ENCODE measurements at places on chromosomes 3 and 15. TPM values are rescaled to one million over a fixed set of nuclear protein-coding genes. Genes with fewer than 3 reads are reported as not detected.
A peak's percentile ranks its signal among the peaks of the same experiment; 100 is the strongest.

COLQ gene
- 5.1 TPM for total RNA-seq

SLC51A gene
- 1.1 TPM for total RNA-seq

A4GNT gene
- 0.25 TPM for total RNA-seq

DNA sequence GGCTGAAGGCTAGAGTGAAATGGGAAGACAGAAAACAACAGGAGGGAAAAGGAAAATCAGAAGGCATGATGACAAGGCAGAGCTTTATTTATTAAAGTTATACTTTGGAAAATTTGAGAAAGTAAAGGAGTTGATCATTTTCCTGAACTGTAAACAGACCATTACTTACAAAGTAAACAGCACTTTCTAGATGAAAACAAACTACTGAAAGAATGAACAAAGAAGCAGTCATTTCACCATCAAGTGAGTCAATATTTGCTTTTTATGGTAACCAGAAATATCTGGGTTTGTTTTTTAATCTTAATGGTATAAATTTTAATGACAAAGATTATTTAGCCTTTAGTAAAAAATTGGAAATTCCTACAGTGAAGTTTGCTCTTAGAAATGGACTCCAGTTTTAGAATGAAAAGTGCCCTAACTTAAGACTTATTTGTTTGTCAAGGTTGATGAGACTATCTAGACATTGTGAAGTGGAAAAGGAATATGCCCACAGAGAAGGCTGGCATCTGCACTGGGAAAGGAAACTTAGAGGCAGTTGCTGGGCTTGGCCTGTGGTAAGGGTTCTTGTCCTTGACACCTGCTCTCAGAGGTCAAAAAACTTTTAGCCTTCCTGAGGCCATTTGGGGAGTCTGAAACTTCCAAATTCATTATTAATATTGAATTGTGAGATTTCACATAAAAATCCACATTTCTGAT, 47.2 kb downstream of the SPTSSB start:
- H3K27ac ChIP-seq: no peak overlapping the region
- H3K27me3 ChIP-seq: no peaks in the 10 kb centered on the region
- no peak overlapping the region for H3K4me3 ChIP-seq
- DNase-seq: no peak

DNA sequence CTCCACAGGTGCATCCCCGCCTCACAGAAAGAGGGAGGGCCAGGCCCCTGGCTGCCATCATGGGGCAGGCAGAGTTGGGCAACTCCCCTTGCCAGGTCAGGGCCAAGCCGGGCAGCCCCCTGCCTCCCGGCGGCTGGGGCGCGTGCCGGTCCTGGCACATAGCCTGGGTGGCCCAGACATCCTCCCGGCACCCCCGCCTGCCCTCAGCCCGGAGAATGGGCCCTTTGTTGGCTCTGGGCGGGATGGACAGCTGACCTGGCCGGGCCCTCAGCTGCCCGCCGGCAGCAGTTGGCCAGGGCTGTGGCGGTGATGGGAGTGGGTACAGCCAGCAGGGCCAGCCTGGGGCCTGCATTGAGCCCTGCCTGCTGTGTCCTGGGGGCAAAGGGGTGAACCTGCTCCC, 16.5 kb downstream of the PLXNA1 start:
- H3K27ac ChIP-seq: no peak overlapping the region
- peaks cover 25% of the 10 kb centered on the region for H3K4me1 ChIP-seq
- no peaks in the 10 kb centered on the region for H3K27me3 ChIP-seq
- H3K4me3 ChIP-seq: no peak overlapping the region

DNA sequence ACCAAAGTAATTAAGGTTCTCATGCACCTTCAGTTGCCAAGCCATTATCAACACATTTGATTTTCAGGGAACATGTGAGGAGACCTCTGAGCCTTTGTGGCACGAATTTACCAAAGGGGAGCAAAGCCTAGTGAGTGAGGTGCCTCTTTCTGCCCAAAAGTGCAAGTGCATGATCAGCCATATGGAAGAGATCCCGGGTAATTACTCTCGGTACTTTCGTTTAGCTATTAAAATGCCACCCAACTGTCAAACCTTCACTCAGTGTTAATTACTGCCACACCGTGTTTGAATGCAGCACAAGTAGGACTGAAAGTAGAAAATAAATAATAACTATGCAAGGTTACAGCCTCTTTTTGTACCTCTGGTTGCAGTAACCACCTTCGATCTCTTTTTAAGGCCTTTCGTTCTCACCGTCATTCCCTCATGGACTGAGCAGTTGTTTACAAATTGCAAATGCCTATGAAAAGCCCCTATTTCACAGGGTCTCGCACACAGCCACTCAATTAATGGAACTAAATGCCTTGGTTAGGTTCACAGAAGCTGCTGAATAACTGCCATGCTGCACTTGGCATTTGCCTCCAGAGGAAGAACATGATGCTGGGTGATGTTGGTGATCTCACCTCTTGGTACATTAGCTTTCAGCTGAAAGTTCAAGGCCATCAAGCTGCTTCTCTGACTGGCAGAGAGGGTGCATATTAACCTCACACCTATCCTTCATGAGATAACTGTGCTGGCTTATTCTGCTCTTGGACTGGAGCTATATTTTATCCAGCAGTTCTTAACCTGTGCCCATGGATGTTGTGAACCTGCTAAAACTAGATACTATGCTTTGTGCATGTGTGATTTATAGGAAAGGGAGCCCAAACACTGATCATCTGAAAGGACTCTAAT, 69.9 kb downstream of the TNIK start:
- no peaks in the 10 kb centered on the region for H3K4me1 ChIP-seq
- no peaks in the 10 kb centered on the region for H3K36me3 ChIP-seq
- no peaks in the 10 kb centered on the region for H3K27me3 ChIP-seq
- DNase-seq: no peak

GRCh38 chr15:81945014-81945615, 100.7 kb downstream of the MEX3B start:
- no peak overlapping the region for H3K27ac ChIP-seq
- no peaks in the 10 kb centered on the region for H3K36me3 ChIP-seq
- no peaks in the 10 kb centered on the region for H3K27me3 ChIP-seq
- no peaks in the 10 kb centered on the region for H3K4me1 ChIP-seq
- no peak for DNase-seq

DNA sequence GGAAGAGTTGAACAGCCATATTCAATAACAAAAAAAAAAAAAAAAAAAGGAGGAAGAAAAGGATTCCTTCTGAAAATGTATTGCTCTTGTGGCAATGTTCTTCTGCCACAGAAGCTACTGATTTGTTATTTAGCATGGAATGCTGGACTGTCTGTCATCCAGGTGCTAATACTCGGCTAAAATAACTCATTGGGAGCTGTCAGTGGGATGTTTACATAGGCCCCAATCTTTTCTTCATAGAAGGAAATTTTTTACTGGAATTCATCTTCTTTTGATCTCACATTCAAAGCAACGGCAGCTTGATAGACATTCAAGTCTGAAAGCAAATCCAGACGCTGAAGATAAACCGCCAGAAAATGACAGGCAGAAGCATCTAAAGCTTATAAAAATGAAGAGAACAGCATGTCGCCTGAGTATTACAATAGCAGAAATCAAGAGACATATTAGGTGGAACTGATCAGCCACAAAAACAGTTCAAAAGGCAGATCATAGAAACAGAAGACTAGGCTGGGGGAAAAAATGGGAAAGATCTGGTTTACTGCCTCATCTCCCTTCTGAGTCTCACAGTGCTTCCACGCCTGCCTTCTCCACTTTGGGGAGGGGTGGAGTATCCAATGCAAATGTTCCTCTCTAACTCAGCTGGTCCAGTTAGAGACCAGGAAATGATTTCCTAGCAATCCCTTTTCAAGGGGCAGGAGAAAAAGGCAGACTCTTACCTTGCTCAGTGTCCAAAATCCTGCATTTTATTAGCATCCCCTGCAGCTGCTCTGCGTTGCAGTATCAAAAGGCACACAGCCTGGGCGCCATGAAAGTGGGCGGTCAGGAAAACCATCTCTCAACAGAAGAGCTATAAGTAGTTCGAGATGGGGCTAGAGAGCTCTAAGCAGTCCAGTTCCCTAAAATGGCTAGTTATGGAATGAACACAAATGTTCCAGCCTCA, 451.9 kb downstream of the FOXP1 start:
- no peaks in the 10 kb centered on the region for H3K36me3 ChIP-seq
- H3K27ac ChIP-seq: peak overlapping the region; percentile 85
- H3K4me1 ChIP-seq: peaks cover 9% of the 10 kb centered on the region
- H3K4me3 ChIP-seq: no peak overlapping the region

DNA sequence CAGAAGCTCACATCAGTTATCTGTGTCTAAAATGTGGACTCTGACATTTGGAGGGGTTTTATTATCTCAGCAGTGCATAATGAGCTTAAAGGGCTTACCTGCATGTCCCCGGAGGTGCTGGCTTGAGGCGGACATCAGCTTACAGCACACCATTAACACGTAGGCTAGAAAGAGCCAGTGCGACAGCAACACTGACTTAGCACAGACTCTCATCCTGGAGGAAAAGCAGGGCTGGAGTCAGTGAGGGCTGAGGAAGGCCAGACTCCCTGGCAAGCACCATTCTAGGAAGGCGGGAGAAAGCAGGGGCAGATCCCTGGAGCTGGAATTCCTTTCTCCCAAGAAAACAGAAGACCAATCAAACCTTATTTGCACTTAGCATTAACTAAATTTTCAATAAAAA, 51.7 kb downstream of the TAFA4 start:
- H3K4me3 ChIP-seq: no peak overlapping the region
- DNase-seq: no peak
- no peaks in the 10 kb centered on the region for H3K4me1 ChIP-seq
- H3K27ac ChIP-seq: no peak overlapping the region

- no peak overlapping the region for H3K27ac ChIP-seq
- no peaks in the 10 kb centered on the region for H3K27me3 ChIP-seq
- no peaks in the 10 kb centered on the region for H3K4me1 ChIP-seq
These were observed 9.2 kb downstream of the SHQ1 start for GRCh38 chr3:72839057-72839456.

- DNase-seq: no peak
- no peaks in the 10 kb centered on the region for H3K27me3 ChIP-seq
- H3K27ac ChIP-seq: no peak overlapping the region
- H3K4me3 ChIP-seq: no peak overlapping the region
- no peaks in the 10 kb centered on the region for H3K4me1 ChIP-seq
These were observed 120.9 kb downstream of the DTWD1 start for GRCh38 chr15:49741712-49742111.

- peak overlapping the region; percentile 9 for H3K27ac ChIP-seq
- DNase-seq: no peak
- H3K4me3 ChIP-seq: no peak overlapping the region
- no peaks in the 10 kb centered on the region for H3K4me1 ChIP-seq
- H3K36me3 ChIP-seq: no peaks in the 10 kb centered on the region
These were observed 378.1 kb downstream of the NSUN3 start for GRCh38 chr3:94440767-94441493.

- H3K36me3 ChIP-seq: no peaks in the 10 kb centered on the region
- H3K27ac ChIP-seq: no peak overlapping the region
- no peak overlapping the region for H3K4me3 ChIP-seq
- no peak for DNase-seq
These were observed 59.1 kb upstream of the COL8A1 start for GRCh38 chr3:99579246-99579645.

DNA sequence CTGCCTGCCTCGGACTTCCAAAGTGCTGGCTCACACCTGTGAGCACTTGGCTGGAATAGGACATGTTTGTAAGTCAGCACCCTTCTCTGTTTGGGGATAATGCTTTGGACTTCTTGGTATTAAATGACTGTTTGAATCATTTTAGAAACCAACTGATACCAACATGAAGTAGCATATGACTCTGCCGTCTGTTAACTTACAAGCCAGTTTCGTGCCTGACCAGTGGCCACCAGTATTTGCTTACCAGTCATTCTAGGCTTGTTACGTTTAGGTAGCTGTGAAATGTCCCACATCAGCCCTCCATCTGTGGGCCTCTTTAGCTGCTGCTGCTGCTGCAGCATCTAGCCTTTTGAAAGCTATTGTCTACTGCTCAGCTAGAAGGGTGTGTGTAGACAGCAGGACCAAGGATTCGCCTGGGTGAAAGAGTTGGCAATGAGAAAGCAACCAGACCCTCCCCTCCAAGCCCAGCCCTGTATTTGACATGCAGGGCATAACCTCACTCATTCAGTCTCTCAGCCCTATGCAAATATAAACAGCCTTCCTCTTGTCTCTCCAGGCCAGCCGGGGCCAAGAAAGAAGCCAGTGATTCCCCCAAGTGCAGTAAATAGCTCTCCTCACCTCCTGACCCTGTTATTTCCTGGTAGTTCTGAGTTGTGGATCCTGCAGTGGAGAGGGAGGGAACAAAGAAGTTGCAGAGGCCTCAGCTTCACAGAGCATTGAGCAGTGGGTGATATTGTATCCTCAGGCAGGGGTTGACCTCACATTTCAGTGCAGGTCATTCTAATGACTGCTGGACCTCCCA, 51.0 kb downstream of the NKIRAS1 start:
- H3K27me3 ChIP-seq: no peaks in the 10 kb centered on the region
- H3K36me3 ChIP-seq: peaks cover 6% of the 10 kb centered on the region
- H3K4me3 ChIP-seq: no peak overlapping the region
- peak overlapping the region; percentile 52 for H3K27ac ChIP-seq

DNA sequence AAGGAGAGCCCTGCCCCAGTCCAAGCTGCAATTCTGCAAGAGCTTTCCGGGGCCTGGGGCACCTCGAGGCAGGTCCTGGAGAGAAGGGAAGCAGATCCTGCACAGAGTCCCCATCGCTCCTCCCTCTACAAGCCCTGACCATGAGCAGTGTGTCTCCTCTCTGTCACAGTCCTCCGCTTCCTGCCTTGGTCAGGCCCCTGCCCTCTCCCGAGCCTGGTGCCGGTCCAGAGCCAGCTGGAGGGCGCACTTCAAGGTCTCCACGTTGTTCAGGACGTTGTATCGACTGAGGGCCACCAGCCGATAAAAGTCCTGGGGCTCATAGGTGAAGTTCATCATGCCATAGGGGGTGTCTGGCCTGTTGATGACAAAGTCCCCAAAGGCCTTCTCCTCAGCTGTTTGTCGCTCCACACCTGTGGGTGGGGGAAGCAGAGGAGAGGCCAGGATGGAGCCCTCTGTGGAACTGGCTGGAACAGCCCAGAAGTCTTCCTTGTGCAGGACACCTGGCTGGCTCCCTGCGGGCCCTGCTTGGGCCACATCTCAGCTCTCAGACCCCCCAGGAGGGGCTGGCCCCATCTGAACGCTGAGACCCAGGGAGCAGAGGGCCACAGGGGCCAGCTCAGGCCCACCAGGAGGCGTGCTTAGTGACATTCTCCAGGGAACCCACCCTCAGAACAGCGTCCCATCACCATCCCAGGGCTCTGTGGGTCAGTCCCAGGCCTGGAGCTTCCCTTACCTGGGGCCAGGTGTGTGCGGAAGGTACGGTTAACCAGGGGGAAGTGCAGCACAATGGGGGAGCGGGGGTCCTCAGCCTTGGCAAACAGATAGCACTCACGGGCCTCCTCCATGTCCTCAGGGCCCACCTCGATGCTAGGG, 14.4 kb downstream of the PLA2G4F start:
- H3K36me3 ChIP-seq: no peaks in the 10 kb centered on the region
- no peaks in the 10 kb centered on the region for H3K27me3 ChIP-seq
- H3K27ac ChIP-seq: no peak overlapping the region
- no peaks in the 10 kb centered on the region for H3K4me1 ChIP-seq
- DNase-seq: no peak

DNA sequence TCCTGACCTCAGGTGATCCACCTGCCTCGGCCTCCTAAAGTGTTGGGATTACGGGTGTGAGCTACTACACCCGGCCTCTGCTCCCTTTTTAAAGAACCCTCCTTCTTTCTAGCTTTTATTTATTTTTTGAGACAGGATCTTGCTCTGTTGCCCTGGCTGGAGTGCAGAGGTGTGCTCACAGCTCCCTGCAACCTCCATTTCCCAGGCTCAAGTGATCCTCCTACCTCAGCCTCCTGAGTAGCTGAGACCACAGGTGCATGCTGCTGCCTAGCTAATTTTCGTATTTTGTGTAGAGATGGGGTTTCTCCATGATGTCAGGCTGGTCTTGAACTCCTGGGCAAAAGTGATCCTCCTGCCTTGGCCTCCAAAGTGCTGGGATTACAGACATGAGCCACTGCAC, 34.5 kb downstream of the TKT start:
- peaks cover 13% of the 10 kb centered on the region for H3K36me3 ChIP-seq
- H3K4me3 ChIP-seq: no peak overlapping the region
- H3K27ac ChIP-seq: no peak overlapping the region
- H3K27me3 ChIP-seq: no peaks in the 10 kb centered on the region
- no peak for DNase-seq
- H3K4me1 ChIP-seq: no peaks in the 10 kb centered on the region

Measured in lung (tissue), 17 donors.